ENCODE measurements at places on chromosomes 1 and 21.

GRCh38 chr1:226985839-226986463 is 45.9 kb downstream of the COQ8A start:
- DNase-seq, result no peak

DNA sequence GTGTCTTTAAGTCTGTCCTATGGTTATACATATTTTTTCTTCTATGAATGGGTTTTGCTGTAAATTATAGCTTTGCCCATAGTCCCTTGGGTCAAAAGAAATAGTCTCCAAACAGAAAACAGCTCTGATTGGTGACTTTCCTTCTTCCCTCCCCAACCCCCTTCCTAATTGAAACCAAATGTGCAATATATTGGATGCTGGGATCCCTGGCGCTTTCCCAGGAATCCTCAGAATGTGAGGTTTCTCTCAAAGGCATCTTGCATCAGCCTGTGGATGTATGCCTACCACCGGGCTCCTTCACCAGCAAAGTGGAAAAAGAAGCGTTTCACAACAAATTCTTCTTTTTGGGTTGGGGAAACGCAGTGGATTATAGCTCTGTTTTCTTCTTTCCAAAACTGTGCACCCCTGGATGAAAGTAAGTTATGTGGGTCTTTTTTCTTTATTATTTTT is at the start of gene DDR2:
Gene DDR2 (plus strand): TSS at position 248 of the 450 bp plus-strand sequence. CDS start 86,600 bp downstream, outside the sequence.
- DNase-seq, result no peak

DNA sequence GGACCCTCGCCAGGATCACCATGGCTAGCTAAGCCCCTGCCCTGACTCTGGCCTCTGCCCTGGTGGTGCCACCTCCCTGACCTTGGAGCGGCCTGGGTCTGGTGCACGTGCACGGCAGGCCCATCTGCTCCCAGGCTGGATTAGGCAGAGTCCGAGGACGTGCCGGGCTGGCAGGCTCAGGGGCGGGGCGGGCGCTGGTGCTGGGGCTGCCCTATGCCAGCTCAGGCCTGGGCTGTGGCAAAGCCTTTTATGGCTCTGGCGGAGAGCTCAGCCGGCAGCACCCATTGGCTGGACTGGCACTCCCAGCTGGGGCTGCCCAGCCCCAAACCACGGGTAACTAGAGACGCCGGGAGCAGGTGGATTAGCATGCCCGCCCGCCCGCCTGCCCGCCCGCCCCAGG is 17.1 kb upstream of the EDN2 start:
- DNase-seq, result no peak

DNA sequence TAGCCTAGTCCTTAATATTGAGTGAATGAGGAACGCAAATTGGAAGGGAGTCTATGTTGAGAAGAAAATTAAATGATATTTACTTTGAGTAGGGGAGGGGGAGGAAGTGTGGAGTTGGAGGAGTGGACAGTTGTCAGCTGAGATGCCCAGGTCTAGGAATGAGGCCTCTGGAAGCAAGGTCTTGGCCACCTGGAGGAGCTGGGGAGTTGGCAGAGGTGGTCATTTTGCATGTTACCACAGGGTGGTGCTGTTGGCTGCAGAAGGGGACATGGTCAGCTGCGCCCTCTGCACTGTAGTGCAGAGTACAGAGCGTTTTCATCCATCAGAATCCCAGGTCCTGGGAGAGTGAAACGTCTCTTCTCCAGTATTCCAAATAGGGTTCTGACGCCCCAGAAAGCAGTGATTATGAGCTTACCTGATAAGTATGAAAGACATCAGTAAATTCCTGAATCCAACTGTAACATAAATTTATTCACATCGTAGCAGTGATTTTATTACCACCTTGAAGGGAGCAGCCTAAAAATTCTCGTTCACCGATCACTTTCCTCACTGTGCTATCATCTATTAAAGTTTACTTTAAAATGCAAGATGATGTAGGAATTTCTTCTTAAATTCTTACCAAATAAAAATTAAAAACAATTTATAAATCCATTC is 13.8 kb downstream of the PARK7 start:
- peak; percentile 28 for DNase-seq

DNA sequence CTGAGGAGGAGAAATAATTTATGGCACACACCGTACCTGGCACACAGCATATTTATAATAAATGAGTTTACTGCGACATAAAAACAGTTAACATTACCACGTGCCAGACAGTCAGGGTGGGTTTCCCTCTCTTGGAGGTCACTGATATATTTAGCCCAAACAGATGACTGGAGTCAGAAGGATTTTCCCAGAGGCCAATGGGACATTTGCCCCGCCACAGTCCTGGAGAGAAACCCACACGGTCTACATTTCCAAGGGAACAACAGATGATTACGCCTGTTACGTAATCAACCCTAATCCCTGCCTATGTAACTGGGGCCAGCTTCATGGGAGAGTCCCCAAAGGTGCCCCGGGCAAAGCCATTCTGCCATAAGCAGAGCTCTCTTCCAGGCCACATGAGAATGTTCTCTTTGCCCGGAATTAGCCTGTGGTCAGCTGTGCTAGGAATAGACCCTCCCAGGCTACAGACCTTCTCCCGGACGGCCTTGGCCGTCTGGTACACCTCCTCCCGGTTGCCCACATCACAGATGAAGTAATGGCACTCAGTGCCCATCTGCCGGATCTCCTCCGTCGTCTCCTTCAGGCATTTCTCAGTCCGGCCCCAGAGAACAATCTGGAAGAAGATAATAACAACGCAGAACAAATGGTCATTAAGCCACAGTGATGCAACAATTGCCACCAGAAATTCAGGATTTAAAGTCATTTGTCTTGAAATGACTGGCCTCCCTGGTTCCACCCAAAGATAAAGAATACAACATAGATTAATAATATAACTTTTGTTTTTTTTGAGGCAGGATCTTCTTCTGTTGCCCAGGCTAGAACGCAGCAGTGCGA is 37.7 kb downstream of the DHRS3 start:
- DNase-seq, result no peak
